ENCODE measurements at places on chromosomes 2 and 18.

- DNase-seq, result no peak
Measured at GRCh38 chr18:52598921-52599320, 258.9 kb downstream of the DCC start.

- DNase-seq, result no peak
Measured at GRCh38 chr2:188217264-188217663, 74.4 kb upstream of the GULP1 start.

GRCh38 chr2:159902722-159903121 is 104.7 kb upstream of the CD302 start:
- no peak for DNase-seq

DNA sequence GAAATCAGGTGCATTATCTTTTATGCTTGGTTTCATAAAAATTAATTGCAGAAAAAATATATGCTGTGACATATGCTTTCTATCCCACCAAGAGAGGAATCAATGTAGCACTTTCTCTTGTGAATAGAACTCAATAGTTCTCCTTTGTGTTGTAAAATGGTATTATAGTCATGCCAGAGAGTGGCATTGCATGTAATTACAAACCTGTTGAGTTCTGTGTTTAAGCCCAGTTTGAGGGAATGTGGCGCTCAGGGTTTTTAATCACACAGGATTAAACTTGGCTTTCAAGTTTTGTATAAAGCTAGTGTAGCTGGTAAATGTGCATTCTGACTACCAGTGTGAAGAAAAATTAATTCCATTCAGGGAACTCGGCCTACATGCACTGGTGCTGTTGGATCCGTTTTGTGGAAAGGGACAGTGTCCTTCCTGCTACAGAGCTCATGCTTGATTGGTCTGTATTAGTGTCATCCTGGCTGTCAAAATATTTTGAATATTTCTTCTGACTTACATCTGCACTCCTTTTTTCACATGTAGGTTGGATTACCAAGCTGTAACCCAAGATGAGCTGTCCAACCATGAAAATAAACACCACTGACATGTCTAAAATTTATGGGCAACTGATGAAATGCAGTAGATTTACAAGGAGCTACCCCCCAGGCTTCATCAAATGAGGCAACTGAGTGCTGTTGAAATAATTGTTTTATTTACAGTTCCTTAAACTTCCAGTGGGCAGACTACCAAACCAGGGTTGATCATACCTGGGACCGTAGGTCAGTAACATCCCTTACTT is 80.3 kb downstream of the SLC4A3 start:
- DNase-seq, result no peak

DNA sequence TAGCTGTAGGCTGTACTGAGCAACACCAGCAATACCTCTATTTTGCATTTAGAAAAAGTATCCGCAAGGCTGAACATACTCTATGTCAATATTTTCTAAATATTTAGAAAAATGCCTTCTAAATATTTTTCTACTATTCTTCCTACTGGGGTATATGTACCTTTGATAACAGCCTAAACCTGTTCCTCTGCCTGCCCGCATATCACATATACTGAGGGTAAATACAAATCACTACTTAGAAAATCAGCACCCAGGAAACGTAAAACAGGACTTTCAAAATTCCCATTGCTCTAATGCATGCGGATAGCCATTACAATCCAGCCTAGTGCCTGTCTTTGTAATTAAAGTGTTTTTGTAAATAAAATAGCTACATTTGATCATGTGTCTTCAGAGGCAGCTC is 56.1 kb downstream of the NCKAP5 start:
- DNase-seq, result no peak

DNA sequence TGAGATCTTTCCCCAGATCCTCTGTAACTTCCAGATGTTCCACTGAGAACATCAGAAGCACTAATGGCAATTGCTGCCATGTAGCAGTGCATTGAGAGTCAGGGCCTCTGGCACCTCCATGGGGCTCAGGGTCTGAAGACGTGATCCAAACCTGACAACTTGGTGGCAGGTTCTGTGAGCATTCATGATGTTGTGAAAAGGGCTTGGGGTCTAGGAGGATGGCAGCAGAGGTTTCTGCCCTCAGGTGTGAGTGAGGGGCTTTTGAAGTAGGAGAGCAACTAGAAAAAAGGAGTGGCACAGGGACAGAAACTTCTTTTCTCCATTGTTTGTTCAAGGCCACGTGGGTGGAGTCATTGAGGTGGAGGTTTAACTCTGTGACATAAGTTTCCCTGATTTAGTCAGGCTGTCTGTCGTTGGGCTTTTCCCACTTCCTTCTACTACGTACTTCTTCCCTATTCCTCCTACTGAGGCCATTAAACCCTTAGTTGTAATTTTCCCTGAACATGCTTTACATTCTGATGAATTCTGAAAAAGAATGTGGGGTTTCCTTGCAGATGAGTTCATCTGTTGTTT is 13.1 kb downstream of the CFLAR start:
- peak; percentile 87 for DNase-seq

DNA sequence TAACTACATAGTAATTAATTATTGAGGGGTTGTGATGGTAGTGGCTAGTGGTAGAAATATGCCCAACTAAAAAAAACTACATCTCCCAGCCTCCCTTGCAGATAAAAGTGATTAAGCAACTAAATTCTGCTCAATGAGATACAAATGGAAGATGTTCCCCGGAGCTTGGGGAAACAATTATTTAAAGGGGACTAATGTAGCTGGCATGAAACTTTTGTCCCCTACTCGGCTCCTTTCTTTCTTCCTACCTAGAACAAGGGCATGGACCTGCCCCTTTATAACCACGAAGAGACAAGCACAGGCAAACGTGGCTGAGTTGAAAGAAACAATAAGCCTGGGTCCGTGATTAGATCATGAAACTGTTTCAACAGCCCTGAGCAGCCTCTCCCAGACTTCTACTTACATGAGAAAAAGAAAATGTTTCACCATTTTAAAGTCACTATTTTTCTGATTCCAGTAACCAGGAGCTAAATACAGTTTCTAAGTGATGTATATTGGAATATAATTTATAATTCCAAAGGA is 236.9 kb downstream of the SCG2 start:
- DNase-seq, result peak; percentile 28

DNA sequence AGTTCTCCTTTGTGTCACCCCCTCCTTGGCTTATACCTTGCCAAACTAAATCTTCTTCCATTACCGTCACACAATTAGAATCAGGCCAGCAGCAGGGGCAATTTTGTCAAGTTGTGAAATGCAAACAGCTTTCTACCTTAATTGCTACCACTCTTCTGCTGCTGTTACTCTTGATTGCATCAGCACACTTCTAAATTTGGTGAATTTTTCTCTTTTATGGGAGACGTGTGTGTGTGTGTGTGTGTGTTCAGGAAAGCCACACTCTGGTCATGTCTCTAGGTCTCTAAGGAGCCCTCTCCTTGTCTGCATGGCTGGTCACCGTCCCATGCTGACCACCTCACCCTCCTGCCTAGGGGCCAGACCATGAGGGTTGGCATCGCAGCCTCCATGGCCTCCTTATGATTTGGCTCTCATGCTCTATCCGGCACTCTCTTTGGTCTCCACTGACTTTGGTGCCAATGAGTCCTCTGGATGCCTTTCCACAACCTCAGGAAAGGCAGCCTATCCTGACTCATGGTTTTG is 87.7 kb downstream of the GATA6 start:
- no peak for DNase-seq

DNA sequence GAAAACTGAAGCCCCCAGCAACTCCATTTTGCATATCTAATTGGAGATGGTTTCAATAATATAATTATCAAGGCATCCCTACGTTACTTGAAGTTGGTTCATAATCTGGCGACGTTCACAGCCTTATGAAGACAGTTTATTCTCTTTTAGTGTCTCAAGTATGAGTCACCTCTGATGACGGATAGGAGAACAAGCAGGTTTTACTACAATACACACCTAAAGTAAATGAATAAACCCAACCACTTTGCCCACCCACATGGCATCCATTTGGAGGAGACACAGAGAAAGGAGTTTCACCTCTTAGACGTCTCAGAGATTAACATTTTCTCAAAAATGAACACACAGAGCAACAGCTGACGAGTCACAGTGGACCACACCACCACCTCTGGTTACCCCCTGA is 40.8 kb downstream of the BCL11A start:
- peak; percentile 92 for DNase-seq

- DNase-seq, result no peak
Measured at GRCh38 chr18:60794802-60795201, 422.2 kb upstream of the MC4R start.
